ENCODE measurements at places on chromosomes 6 and 20. TPM values are rescaled to one million over a fixed set of nuclear protein-coding genes. Genes with fewer than 3 reads are reported as not detected.

DNA sequence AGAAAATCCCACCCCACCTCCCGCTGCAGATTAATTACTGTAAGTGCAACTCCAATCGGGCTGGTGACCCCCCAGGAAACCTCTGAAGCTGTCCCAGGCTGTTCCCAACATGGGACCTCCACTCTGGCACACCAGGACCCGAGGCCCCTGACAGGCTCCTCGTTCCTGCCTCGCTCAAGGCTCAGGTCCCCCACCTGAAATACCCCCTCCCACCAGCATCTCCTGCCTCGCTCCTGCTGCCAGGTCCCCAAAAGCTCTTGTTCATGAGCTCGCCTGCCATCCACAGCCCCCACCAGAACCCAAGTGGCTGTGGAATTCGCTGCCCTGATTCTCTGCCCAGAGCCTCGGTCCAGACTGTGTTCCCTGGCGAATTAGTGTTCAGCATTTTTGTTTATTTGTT lies 26.1 kb downstream of the NPEPL1 start:
- no peak overlapping the region for H3K27ac ChIP-seq
- no peaks in the 10 kb centered on the region for H3K4me1 ChIP-seq
- peaks cover 7% of the 10 kb centered on the region for H3K36me3 ChIP-seq
- peaks cover 49% of the 10 kb centered on the region for H3K27me3 ChIP-seq

GRCh38 chr6:101994521-101994920 lies 601.0 kb downstream of the GRIK2 start:
- H3K36me3 ChIP-seq: no peaks in the 10 kb centered on the region
- H3K27ac ChIP-seq: no peak overlapping the region
- H3K27me3 ChIP-seq: no peaks in the 10 kb centered on the region
- no peak for DNase-seq
- H3K4me3 ChIP-seq: no peak overlapping the region
- no peaks in the 10 kb centered on the region for H3K4me1 ChIP-seq

SCUBE3 gene
- 0.47 TPM for total RNA-seq

DNA sequence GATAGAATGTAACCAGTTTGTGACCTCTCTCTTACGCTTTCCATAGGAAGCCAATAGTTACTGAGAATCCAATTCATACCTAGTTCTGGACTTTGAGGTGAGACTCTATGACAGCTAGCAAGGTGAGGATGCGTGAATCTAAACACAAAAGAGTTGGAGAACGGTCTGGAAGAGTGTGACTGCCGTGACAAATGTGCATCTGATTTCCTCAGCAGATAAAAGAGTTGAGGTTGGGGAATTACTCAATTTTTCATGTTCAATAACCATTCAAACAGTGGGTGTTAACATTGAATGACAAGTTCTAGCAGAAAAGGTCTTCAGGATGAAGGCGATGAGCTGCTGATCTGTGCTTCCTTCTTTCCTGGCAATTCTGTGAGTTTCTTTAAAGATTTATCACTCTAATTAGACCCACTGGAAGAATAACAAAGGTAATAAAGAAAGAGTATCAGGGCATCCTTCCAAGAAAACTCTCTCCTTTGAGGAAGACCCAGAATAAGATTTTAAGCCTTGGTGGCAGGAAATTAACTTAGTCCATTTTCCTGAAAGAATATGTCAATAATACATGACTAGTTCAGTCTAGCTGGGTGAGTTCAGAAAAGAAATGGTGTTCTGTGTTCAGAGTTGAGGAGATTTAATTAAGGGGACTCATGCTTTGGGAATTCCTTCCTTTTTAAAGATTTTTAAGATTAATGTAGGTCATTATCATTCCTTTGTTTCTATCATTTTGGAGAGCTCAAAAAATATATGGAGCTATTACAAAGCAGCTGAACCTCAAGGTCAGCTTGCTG lies 24.5 kb downstream of the KIF3B start:
- H3K27ac ChIP-seq: no peak overlapping the region
- peaks cover 29% of the 10 kb centered on the region for H3K4me1 ChIP-seq

- DNase-seq: no peak
- no peaks in the 10 kb centered on the region for H3K27me3 ChIP-seq
- H3K27ac ChIP-seq: no peak overlapping the region
- H3K36me3 ChIP-seq: no peaks in the 10 kb centered on the region
Observed at GRCh38 chr6:71454056-71454455, 165.4 kb downstream of the OGFRL1 start.

DNA sequence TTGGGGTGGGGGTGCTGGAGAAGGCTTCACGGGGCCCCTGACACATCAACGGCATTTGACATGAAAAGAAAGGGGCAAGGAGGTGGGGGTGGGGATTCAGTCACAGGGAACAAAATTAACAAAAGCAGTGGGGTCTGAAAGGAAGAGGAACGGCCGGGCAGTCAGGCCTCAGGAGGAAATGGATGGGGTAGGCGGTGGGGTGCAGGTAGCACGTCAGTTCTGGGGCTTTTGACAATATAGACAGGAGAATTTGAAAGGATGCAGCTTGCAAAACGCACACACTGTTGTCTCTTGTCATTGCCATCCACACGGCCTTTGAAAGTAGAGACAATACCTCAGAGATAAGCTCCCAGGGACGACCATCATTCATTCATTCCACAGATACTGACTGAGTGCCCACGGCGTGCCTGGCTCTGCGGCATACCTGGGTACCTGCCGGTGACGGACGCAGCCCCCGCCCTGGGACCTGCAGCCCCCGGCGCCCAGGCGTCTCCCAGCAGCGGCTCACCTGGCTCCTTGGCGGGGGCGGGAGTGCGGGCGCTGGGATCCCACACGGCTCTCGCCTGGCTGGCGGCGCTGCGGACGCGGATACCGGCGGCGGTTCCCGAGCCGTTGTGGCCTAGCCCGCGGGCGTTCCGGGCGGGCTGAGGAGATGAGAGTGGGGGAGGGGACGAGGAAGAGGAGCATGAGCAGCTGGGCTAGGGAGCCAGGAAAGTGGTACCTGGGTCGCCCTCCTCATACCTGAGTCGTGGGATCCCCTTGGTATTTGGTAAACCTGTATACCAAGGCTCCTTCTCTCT lies at the start of gene SLC26A8:
Gene SLC26A8, minus strand, starts transcription at position 646 of the 800 bp plus-strand sequence. CDS start 4,934 bp downstream, outside the sequence.
- H3K27ac ChIP-seq: no peak within 1 kb of the TSS
- peaks cover 23% of the 10 kb centered on the region for H3K36me3 ChIP-seq
- no peak for DNase-seq
- H3K4me1 ChIP-seq: peaks cover 8% of the 10 kb centered on the region
- no peak within 1 kb of the TSS for H3K4me3 ChIP-seq
- no peaks in the 10 kb centered on the region for H3K27me3 ChIP-seq

GRCh38 chr20:24491041-24491756 lies 21.8 kb downstream of the SYNDIG1 start:
- no peak overlapping the region for H3K27ac ChIP-seq
- H3K4me1 ChIP-seq: no peaks in the 10 kb centered on the region
- no peak overlapping the region for H3K4me3 ChIP-seq
- peaks cover 13% of the 10 kb centered on the region for H3K27me3 ChIP-seq

LPA gene
- total RNA-seq: not detected

DNA sequence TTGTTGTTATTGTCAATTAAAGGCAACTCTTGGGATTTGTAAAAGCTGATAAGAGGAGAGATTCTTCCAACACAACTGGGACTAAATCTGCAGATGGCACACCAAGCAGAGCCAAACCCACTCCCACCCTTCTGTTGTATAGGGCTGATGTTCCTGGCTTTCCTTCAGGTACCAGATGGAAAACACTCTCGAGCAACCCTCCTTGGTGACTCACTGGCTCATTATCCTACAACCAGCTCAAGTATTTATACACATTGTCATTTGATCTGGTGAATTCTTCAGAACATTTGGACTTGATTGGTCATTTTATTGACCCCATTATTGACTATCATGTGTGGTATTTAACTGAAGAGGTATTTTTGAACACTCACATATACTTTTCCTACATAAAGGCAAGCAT lies 190.3 kb upstream of the PCSK2 start:
- no peaks in the 10 kb centered on the region for H3K36me3 ChIP-seq
- no peak overlapping the region for H3K4me3 ChIP-seq
- no peaks in the 10 kb centered on the region for H3K4me1 ChIP-seq
- H3K27ac ChIP-seq: no peak overlapping the region
- H3K27me3 ChIP-seq: no peaks in the 10 kb centered on the region

ENPP3 gene
- total RNA-seq: not detected

PNPLA1 gene
- total RNA-seq: 0.19 TPM

GRCh38 chr6:56815436-56815835 lies 139.5 kb upstream of the BEND6 start:
- no peak overlapping the region for H3K4me3 ChIP-seq
- no peaks in the 10 kb centered on the region for H3K36me3 ChIP-seq
- no peaks in the 10 kb centered on the region for H3K27me3 ChIP-seq

CPNE5 gene
- total RNA-seq: not detected

DNA sequence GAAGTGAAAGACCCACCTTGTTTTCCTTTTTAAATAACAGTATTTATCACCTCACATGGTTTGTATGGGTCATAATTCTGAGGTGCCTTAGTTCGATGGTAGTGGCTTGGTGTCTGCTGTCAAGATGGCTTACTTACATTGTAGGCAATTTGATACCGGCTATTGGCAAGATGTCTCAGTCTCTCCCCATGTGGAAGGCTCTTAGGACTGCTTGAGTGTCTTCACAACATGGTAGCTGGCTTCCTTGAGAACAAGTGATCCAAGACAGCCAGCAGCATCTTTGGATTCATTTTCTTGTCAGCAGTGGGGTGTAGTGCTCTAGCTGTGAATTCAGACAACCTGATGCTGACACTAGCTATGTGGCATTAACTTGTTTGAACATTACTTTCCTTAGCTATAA lies 70.1 kb downstream of the CBFA2T2 start:
- H3K36me3 ChIP-seq: peaks cover 15% of the 10 kb centered on the region
- no peak overlapping the region for H3K27ac ChIP-seq
- no peak for DNase-seq
- H3K27me3 ChIP-seq: no peaks in the 10 kb centered on the region

GRCh38 chr6:50862176-50862575 lies 43.5 kb downstream of the TFAP2B start:
- DNase-seq: no peak
- H3K27me3 ChIP-seq: peaks cover 7% of the 10 kb centered on the region
- no peaks in the 10 kb centered on the region for H3K36me3 ChIP-seq
- H3K4me1 ChIP-seq: no peaks in the 10 kb centered on the region
- no peak overlapping the region for H3K27ac ChIP-seq

KIAA1586 gene
- total RNA-seq: 11.2 TPM

DNA sequence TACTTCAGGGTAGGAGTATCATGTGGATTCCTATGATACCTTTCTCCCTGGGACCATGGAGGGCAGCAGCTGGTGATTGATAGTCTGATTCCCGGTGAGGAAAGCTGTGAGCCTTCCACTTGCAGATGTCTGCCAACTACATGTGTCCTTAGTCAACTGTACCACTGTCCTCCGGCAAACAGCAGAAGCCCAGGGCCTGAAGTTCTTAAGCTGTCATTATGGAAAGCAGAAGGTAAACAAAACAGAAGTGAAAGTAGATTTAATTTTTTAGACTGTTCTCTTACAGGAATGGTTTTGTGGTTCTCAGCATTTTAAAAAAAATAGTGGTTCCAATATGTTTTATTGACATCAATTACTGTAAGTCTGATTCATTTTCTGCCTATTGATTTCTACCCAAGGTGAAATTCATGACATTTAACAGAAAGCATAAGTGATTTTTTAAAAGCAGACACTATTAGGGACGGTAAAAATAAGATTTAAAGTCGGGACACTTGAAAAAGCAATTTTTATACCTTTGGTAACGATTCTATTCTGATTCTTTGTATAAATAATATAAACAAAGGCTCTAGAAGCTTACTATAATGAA lies 36.6 kb downstream of the PTPN1 start:
- H3K27ac ChIP-seq: no peak overlapping the region
- H3K27me3 ChIP-seq: no peaks in the 10 kb centered on the region
- DNase-seq: no peak
- H3K4me1 ChIP-seq: peaks cover 33% of the 10 kb centered on the region

GRCh38 chr20:6599876-6600735 lies 167.4 kb upstream of the BMP2 start:
- no peak overlapping the region for H3K27ac ChIP-seq
- H3K4me1 ChIP-seq: no peaks in the 10 kb centered on the region
- no peak overlapping the region for H3K4me3 ChIP-seq
- H3K27me3 ChIP-seq: no peaks in the 10 kb centered on the region

DNA sequence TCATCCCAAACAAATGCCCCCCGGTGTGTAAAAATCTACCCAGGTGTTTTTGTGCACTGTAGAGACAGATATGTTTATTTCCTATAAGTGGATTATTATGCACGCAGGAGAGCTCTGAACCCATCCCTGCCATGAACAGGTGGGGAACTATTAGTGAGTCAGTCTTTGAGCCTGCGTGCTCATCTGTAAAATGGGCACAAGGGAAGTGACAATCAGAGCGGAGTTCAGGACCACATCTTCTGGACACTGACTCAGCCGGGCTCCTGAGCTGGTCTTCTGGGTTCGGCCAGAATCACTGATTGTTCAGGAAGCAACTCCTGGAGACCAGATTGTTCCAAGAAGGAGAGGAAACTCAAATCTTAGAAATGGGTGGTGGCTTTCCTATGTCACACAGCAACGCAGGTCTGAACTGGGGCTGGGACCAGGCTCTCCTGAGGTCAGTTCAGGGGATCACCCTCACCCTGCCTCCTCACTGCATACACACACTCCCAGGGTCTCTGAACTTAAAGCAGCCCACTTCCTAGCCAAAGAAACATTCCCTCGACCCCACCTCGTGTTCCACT lies 27.3 kb upstream of the TGM2 start:
- DNase-seq: no peak
- H3K36me3 ChIP-seq: peaks cover 4% of the 10 kb centered on the region
- no peaks in the 10 kb centered on the region for H3K27me3 ChIP-seq
- no peak overlapping the region for H3K4me3 ChIP-seq
- H3K4me1 ChIP-seq: peaks cover 21% of the 10 kb centered on the region

DNA sequence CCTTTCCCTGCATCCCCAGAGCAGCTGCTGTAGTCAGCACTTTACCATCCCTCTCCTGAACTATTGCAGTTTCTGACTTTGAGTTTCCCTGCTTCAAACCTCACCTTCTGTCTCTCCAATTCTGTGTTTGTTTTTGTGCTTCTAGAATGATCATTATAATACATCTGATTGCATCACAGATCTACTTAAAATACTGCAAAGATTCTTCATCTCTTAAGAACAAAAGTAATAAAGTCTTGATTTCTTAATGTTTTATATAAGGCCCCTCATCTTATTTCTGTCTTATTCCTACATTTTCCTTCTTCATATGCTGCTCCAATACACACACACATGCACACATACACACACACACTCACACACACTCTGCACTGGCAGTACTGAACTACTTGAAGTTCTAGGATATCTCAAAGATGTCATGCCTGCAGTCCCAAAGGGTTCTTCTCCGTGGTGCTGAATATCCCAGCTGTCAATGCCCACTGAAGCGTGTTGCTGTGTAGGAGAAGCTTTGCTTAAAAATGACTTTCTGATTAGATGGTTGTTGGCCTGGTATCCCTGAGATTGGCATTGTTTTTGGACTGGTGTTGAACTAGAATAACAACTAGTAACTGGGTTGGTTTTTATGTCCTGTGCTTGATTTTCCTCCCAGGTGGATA lies 97.2 kb downstream of the MAP3K4 start:
- H3K4me3 ChIP-seq: no peak overlapping the region
- no peak for DNase-seq
- H3K4me1 ChIP-seq: no peaks in the 10 kb centered on the region
- H3K36me3 ChIP-seq: peaks cover 25% of the 10 kb centered on the region
- no peaks in the 10 kb centered on the region for H3K27me3 ChIP-seq

DNA sequence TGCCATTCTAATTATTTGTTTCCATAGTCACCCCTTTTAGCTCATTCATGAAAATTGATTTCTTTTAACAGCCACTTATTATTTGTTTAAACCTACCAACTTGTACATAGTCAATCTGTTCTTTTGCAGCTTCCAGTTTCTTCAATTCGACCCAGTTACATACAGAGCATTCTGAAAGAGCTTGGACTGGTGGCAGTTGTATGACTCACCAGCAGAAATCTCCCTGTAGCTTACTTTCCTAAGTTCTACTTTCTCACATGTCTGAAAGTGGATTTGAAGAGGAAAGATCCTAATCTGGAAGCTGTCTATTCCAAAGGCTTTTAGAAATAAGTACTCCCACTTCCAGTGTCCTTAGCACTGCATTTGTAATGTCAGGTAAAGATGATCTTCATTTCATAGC lies 447.9 kb downstream of the HTR1B start:
- H3K36me3 ChIP-seq: no peaks in the 10 kb centered on the region
- H3K4me3 ChIP-seq: no peak overlapping the region
- H3K4me1 ChIP-seq: no peaks in the 10 kb centered on the region

Measured in Calu3 (cell line).